H7 (cell line): ENCODE measurements at places on chromosomes 3 and 15.
A peak's percentile ranks its signal among the peaks of the same experiment; 100 is the strongest.

DNA sequence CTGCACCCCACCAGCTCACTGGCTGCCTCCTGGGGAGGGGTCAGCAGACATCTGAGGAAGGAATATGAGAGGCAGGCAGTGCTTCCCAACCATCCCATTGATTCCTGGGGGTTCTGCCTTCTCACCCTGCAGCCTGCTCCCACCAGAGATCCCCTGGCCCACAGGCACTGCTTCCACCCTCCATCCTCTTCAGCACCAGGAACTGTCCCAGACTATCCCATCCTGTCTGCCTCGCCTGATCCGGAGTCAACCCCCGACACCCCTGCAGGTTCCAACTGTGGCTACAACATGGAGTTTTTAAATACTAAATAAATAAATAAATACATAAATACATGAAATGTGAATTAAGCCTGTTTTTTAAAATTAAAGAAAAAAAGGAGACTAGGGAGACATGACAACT is 43.6 kb downstream of the CACNA2D2 start:
- peak; percentile 76 for DNase-seq

DNA sequence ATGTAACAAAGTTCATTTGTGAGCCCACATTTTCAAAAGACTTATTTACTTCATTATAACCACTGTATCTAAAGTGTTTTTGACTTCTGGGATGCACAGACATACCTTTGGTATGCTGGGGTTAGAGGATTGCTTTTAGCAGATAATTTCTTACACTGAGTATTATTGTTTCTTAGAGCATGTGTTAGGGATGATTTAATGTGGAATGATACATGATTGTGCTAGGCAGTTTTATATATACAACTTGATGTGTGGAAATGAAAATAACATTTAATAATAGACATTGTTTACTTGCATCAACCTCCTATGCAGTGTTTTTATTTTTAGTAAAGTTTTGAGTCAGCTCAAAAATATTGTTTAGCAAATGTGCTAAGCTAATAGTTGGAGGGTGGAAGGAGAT is 3.4 kb downstream of the KIF23 start:
- no peak for DNase-seq

DNA sequence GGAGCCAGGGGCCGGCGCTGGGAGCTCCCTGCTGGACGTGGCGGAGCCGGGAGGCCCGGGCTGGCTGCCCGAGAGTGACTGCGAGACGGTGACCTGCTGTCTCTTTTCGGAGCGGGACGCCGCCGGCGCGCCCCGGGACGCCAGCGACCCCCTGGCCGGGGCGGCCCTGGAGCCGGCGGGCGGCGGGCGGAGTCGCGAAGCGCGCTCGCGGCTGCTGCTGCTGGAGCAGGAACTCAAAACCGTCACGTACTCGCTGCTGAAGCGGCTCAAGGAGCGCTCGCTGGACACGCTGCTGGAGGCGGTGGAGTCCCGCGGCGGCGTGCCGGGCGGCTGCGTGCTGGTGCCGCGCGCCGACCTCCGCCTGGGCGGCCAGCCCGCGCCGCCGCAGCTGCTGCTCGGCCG is 1.5 kb downstream of the SMAD6 start:
- no peak for DNase-seq

GRCh38 chr3:194475978-194476377 is 10.8 kb downstream of the ATP13A3 start:
- DNase-seq: no peak

DNA sequence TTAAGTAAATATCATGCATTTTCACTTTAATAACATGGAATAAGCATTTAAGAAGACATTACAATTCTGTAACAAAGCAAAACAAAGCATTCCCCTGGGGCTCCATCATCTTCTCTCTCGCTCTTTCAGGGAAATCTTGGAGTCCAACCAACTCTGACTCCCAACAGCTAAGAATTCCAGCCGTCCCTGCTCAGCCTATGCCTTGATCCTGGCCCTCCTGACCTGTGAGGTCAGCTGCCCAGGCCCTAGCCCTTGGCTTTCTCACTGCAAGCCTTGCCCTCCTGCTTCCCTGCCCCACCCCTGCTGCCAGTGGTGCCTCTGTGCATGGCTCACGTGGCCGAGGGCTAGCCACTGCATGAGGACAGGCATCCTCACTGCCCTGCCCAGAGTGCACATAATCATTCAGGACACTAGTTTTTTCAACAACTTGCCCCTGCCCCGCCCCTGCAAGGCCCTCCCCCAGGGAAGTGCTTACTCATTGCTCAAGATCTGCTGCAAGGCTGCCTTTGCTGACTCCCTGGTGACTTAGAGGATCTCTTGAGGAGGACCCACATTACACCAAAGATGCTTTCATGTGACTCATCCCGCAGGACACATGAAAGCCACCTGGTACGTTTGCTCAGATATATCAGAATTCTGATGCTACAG is 37.6 kb downstream of the MTMR10 start:
- DNase-seq: peak; percentile 20

DNA sequence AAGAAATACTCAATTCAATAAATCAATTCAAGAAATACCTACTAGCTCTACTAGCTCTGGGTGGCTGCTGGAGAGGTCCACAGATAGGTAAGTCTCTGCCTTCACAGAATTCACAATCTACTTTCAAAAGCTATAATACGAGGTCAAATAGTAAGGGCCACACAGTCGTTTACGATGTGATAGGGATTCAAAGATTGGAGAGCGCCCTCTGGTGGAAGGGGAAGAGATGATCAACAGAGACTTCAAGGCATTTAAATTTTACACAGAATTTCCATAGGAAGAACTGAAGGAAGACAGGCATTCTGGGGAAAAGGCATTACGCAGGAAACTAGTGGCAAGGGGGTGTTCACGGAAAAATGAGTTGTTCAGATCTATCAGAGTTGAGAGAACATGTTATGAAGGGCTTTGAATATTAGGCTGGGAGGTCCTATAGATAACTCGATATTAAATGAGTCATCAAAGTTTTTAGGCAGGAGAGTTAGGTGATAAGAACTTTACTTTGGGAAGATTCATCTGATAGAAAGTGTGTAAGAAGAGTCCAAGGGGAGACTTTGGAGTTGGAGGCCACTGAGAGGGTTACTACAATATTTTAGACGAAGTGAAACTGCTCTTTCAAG is 128.8 kb downstream of the FRMD5 start:
- peak; percentile 46 for DNase-seq

- DNase-seq: no peak
These were observed 539.0 kb upstream of the PPP2R3A start for GRCh38 chr3:135426508-135426907.

GRCh38 chr3:126507886-126508285 is 9.7 kb downstream of the UROC1 start:
- no peak for DNase-seq
